ENCODE measurements at places on chromosomes 11 and 22. TPM values are rescaled to one million over a fixed set of nuclear protein-coding genes. Genes with fewer than 3 reads are reported as not detected.
A peak's percentile ranks its signal among the peaks of the same experiment; 100 is the strongest.

The GTSE1 gene
- 10.2 TPM for total RNA-seq

The CHEK1 gene
- total RNA-seq, result 14.7 TPM

GRCh38 chr22:38353701-38354100, 36.5 kb upstream of the CSNK1E start:
- ATAC-seq, result peak; percentile 6

- no peak for ATAC-seq
Measured at GRCh38 chr11:12278766-12279671, 98.4 kb upstream of the PARVA start.

GRCh38 chr22:17161991-17162390, 2.9 kb upstream of the HDHD5 start:
- ATAC-seq, result no peak

The ATM gene
- 21.8 TPM for total RNA-seq

The HBE1 gene
- not detected for total RNA-seq

GRCh38 chr11:35173011-35173511, 34.1 kb downstream of the CD44 start:
- ATAC-seq, result peak; percentile 34

- no peak for ATAC-seq
Measured at GRCh38 chr11:26106726-26107125, 225.2 kb upstream of the ANO3 start.

The ARFIP2 gene
- 36.3 TPM for total RNA-seq
